ENCODE measurements at places on chromosomes 6 and 20.

- DNase-seq, result no peak
Observed at GRCh38 chr20:38060536-38060935, 27.0 kb downstream of the RPRD1B start.

DNA sequence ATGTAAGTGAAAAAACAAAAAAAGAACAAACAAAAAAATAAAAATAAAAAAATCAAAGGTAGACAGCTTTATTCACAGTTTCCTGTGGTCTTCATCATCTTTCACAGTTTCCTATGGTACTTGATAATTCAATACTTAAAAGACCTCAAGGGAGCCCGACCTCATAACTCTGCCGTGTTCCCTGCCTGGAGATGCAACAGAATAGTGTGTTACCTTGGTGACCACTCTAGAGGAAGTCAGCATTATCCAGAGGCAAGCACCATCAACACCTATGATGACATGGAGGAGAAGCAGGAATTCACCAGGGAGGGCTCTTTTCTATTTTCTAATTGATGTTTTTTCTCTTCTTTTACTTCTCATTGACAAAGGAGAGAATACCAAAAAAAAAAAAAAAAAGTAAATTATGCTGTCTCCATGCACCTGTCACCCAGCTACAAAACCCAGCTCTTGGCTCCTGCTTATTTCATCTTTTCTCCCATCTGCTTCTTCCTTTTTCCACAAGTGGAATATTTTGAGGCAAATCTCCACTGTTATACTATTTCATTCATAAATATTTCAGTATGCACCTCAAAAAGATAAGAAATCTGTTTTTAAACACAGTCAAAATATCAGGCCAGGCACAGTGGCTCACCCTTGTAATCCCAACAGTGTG, 95.8 kb upstream of the STXBP5 start:
- DNase-seq, result no peak

DNA sequence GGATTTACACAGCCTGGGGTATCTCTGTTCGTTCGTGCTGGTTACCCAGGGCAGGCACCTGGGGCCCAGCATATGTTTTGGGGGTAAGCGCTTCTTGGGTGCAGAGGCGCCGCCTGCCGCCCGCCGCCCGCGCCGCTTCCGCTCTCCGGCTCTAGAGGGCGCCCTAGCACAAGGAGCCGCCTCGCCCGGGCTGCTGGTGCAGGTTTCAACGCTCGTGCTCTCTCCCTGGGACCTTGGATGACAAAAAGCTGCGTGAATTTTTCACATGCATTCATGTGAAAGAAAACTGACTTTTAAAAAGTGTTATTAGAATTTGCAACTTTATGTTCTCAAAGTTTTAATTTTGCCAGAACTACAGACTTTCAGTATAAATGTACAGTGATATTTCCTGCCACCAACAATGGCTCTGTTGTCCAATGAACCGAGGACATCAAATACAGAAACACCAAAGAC, 32.5 kb downstream of the PRR18 start:
- DNase-seq, result peak; percentile 44

- DNase-seq, result no peak
Observed at GRCh38 chr20:8621001-8621400, 447.9 kb upstream of the PLCB4 start.

DNA sequence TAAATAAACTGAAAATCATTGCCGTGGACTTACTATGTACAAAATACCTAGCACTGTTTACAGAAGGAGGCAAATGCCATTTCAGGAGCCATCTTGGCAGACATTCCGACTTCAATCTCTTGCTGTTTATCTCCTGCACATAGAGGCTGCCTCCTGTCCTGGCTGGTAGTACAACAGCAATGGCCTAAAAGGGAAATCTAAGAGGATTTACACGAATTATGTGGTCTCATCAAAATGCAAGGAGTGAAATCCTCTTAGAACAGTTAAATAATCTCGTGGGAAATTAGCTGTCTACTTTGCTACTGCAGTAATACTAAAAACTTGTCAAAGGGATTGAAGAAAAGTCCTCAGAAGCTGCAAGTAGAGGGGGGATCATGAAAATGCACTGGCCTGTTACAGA, 82.2 kb upstream of the SLC2A12 start:
- no peak for DNase-seq

DNA sequence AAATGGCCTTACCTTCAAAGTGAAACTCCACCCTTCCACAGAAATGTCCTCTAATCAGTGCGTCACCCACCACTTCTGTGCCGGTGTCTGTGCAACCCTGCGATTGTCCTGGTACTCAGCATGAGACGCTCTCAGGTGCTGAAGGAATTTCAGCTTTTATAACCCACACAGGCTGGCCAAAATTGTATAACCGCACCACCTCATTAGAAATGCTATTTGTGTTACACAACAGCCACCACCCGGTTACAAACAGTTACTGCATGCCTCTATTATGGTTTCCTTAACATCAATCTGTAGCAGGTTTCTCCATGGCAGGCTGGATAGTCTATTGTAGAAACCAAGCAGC, 51.5 kb downstream of the SLC23A2 start:
- DNase-seq, result no peak
